ENCODE measurements at places on chromosomes 13 and 19.
A peak's percentile ranks its signal among the peaks of the same experiment; 100 is the strongest.

DNA sequence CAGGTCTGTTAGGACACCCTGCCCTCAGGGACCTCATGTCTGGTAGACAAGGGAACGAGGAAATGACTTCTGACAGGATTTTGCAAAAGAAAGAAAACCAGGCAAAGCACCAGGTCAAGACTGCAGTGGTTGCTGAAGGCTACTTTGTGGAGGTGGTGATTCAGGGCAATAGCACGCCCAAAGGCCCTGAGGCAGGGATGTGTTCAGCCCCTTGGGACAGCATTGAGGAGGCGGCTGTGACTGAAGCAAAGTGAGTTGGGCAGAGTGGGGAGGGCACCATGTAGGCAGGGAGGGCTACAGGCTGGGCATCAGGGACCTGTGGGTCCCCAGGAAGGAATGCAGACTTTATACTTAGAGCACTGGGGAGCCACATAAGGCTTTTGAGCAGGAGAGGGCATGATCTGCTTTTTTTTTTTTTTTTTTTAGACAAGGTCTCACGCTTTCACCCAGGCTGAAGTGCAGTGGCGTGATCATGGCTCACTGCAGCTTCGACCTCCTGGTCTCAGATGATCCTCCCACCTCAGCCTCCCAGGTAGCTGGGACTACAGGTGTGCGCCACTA lies 10.8 kb upstream of the HOMER3 start:
- DNase-seq, result no peak

GRCh38 chr13:72692884-72693514 lies 34.4 kb downstream of the MZT1 start:
- no peak for DNase-seq

DNA sequence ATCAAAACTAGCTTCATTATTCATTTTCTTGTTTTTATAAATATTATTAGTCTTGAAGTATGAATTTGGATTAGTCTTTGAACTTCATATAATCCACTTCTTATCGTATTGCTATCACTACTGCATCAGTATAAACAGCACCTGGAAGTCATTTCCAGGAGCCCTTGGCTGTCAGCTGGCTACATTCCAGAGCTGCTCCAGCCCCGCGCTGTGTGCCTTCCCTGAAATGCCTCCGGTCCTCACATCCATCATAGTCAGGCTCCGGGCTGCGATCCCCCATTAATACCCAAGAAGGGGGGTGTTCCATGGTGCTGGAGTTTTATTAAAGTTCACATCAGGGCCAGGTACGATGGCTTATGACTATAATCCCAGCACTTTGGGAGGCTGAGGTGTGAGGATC lies 124.3 kb upstream of the GJB6 start:
- DNase-seq, result no peak

GRCh38 chr13:111526922-111527321 lies 206.5 kb downstream of the TEX29 start:
- DNase-seq, result no peak

GRCh38 chr19:49142866-49143335 lies 12.3 kb downstream of the HRC start:
- peak; percentile 44 for DNase-seq

Data from CD4-positive, alpha-beta memory T cell (primary cell).